Lower lobe of right lung (tissue), 2 donors: ENCODE measurements at places on chromosomes 16 and 17. TPM values are rescaled to one million over a fixed set of nuclear protein-coding genes. Genes with fewer than 3 reads are reported as not detected.

DNA sequence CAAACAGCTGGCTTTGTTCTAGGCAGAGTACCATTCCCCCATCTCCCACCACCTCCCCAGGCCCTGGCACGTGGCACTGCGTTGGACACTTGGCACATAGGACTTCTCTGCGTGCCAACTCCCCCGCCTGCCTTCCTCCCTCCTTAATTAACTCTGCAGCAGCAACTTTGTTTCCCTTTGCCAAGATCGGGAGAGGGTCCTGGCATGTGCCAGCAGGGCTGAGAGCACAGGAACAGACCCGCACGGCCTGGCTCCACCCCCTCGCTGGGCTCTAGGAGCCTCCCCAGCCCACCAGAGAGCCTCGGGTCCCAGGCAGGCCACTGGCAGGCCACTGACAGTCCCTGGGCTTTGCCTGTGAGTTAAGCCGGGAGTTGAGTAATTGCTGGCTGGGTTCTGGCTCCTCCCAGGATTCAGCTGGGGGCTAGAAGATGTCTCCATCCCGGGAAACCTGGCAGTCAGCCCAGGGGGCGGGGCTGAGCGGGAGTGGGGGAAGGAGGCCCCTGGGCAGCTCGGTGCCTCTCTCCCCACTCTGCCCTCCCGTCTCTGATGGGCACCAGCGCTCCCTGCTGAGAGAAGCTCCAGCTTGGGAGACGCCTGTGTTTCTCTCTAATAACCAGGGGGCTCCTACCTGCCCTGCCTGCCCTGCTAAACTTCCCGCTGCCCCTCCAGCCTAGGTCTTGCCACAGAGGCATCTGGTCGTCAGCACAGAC, 224.0 kb upstream of the TNRC6C start:
- DNase-seq, result peak; percentile 70
- peaks cover 31% of the 10 kb centered on the region for H3K4me1 ChIP-seq
- no peaks in the 10 kb centered on the region for H3K36me3 ChIP-seq
- H3K4me3 ChIP-seq, result no peak overlapping the region

GRCh38 chr16:86578611-86579267, 390 bp downstream of the FOXL1 start:
- DNase-seq, result no peak
- H3K27ac ChIP-seq, result peak overlapping the region; percentile 58
- H3K4me3 ChIP-seq, result peak overlapping the region; percentile 41
- H3K4me1 ChIP-seq, result peaks cover 25% of the 10 kb centered on the region
- no peaks in the 10 kb centered on the region for H3K36me3 ChIP-seq
- H3K27me3 ChIP-seq, result peaks cover 79% of the 10 kb centered on the region

- no peak overlapping the region for H3K4me3 ChIP-seq
- no peak for DNase-seq
- H3K27me3 ChIP-seq, result no peaks in the 10 kb centered on the region
- H3K27ac ChIP-seq, result no peak overlapping the region
- no peaks in the 10 kb centered on the region for H3K36me3 ChIP-seq
Observed at GRCh38 chr17:57665128-57665527, 80.0 kb downstream of the CCDC182 start.

Gene PPP1R27
- total RNA-seq, result not detected

Gene TMED6
- 0.77 TPM for total RNA-seq
